ENCODE measurements at places on chromosomes 12 and 14.

DNA sequence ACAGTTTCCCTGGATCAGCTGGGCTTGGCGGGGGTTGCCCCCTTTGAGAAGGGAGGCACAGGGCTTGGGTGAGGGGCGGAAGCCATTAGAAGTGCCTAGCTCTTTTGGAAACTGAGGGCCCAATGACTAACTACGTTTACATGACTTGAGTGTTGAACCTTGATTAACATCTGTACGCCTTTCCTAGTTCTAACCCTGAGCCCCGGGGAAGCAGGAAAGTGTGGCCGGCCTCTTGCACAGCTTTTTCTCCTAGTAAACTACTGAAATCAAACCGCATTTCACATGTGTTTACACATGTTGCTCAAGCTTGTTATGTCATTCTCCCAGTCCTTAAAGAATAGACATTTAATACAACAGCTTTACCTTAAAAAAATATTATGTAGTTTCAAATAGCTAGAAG lies 1356.4 kb upstream of the TMEM132C start:
- no peak for DNase-seq

DNA sequence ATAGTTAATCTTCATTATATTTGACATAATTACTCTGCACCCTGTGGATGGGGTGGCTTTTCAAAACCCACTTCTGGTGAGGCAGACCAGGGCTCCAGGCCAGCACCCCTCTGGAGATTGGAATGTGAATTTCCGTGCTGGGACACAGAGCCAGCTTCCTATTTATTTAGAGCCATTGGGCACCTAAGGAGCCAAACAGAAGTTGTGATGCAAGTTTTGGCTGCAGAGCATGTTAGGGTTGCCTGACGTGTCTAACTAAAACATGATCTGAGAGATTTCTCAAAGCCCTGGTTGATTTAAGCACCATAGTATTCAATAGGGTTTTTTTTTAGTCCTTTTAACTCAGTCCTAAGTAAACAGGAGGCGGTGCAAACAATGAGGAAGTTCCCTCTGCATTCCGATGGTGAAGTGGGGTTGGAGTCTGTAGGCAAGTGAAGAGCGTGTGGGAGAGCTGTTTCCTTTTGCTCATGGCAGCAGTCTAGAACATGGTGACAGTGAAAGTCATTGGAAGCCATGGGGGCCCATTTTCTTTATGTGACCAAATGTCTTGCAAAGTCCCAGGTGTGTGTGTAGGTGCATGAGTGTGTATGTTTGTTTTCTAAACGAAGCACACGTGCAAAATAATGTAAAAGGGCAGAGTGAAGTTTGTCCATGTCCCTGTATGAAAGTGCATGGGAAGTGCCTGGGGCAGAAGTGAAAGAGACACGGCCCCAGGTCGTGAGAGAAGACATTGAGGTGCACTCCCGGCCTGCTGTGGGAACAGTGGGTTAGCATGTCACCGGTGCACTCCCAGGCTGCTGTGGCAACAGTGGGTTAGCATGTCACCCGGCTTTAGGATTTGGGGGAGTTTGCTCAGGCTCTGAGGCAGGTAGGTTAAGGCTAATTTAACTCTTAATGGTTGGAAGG lies 117.7 kb downstream of the PRKCH start:
- no peak for DNase-seq

DNA sequence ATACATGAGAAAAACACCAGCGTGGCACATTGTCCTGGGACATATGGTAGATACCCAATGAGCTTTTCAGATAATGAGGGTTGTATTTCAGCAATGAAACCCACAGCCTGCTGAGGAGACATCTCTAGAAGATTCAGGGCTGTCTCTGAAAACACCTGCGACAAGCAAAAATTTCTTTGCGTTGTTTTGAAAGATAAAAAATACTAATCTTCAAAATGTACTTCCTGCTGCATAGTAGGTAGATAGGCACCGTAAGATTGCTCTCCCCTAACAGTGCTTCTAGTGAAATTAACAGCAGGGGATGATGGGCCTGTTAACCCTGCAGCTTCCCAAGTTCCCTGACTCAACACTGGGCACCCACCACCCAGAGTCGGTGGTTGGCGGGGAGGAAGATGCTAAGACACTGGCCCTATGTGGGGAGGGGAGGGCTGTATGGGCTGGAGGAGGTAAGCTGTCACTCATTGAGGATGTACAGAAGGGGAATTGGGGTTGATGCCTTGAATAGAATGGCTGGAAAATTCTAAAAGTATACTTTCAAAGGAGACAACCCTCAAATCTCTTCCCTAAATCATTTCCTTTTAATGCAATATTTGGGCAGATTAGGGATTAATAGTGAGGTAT lies 20.0 kb downstream of the ZFP36L1 start:
- DNase-seq = no peak

DNA sequence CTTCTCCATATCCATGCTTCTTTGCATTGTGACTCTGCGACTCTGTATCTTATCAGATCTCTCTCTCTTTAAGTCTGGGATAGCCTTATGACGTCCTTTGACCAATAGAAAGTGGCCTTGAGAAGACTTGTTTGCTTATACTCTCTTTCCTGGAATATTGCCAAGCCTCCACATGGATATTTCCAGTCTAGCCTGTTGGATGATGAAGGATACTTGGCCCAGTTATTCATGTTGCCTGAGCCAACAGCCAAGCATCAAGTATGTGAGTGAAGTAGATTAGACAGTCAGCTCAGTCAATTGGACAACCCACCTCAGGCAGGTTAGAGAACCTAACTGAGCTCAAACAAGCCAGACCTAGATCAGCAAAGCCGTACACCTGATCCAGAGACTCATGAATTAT lies 864.2 kb upstream of the MGAT4C start:
- no peak for DNase-seq

DNA sequence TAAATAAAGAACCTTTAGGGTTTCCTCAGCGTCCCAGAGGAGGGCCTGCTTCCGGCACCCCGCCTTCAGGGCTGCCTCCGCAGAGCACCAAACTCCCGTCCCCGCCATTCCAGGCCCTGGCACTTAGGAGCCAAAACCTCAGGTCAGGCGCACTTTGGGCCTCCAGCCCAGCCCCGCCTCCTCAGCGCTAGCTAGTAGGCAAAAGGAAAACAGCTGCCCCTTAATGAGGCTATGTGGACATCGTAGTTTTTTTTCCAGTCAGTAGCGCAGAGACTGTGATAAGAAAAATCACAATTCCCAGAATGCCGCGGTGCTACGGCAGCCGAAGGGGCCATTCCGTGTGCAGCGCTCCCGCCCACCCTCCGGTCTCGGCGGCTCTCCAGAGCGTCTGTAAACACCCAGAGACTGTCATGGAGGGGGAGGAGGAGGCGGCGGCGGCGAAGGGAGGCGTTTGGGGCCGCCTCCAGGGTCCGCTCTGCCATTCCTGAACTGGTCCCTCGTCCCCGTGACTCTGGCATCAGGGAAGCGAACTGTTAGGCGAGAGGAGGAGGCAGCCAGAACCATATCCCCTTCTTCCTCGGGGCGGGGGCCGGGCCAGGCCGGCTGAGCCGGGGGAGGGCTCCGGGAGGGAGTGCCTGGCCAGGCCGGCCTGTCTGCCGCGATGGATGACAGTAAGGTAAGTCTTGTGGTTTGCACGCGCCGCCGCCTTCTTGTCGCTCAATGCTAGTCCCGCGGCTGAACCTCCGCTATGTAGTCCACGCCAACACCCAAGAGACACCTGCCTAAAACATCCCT lies at the start of gene CREBL2:
CREBL2 (plus strand) TSS at position 365 of the 795 bp plus-strand sequence; CDS start at position 662, 297 bp downstream.
- peak; percentile 53 for DNase-seq

- no peak for DNase-seq
Observed at GRCh38 chr14:80678436-80678835, 263.1 kb downstream of the CEP128 start.

DNA sequence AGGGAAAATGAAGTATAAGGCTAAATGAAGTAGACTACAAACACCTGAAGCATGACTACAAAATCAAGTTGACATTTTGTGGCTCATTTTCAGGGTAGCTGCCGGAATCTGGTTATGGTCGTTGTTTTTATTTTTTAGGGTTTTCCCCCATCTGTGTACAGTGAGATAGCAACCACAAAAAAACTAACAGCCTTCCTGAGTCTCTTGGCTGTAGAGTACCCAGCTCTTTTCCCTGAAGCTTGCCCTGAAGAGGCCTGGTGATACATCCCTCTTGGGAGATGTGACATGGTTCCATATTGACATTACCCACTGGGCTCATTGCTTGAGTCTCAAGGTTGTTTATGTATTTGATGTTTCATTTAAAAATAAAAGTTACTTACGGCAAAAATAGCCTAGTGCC lies 424.0 kb downstream of the ZFP36L1 start:
- DNase-seq = no peak

DNA sequence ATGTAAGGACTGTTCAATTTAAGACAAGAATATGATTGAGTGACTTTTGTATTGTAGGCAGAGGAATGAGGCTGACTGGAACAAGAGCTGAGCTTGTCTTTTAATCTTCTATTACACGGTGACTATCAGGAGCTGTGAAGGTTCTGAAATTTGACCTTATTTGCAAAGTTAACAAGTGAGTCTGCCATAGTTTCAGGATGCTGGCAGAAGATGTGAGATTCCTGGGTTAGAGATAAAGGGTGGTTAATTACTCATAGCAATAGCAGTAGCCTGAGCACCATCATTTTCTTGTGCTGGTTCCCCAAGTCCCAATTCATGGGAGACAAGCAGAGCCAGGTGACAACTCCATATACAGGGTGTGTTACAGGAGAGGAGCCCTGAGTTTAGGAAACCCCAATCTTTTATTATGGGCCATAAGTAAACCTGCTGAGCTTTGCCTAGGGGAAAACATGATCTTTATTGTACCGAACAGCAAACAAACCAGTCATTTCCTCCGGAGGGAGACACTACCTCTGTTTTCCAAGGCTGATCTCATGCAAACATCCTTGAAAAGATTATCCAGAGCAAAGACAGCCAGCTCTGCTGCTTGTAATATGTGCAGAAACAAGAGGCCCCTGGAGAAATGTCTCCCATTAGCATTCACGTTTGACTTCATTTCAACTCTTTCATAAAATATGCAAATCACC lies 51.7 kb upstream of the DDX11 start:
- DNase-seq = no peak

DNA sequence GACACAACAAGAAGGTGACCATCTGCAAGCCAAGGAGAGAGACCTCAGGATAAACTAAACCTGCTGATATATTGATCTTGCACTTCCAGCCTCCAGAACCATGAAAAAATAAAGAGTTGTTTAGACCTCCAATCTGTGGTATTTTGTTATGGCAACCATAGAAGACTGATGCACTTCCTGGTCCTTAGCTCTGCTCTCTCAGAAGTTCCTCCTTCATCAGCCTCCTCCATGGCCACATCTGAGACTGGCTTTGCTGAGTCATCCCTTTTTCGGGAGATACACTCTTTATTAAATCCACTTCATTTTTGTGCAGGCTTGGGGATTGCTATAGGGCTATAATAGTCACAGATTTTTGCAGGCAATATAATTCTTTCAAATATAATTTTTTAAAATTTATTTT lies 89.6 kb upstream of the ATF7IP start:
- no peak for DNase-seq

DNA sequence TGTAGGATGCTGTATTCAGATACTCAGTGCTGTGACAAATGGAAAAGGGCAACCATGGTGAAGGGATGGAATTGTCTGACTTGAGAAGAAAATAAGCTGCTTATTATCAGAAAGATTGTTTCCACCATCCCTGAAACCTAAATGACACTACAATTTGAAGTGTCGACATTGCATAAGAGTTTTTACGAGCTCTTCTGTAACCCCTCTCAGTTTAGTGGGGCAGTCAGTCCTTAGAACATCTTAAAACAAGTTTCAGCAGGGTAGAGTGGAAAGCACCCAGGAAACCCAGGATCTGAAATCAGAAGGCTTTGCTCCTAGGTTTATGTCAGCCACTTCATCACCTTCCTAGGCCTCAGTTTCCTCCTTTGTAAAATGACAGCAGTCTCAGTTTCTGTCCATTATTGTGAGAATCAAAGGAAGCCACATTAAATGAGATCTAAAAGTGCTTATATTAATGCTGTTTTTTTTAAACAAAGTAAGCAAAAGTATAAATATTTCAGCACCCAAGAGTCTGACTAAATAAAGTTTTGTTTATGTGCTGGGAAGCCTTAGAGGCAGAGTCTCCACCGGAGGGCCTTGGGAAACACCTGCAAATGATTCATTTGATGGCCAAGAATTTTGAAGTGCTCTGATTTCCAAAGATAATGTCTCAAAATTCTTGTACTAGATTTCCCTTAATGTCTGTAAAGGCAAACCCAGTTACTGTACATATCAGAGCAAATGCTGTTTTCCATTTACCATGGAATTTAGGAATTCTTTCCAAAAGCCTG lies 1.8 kb downstream of the IFT43 start:
- DNase-seq = no peak

GRCh38 chr12:76813265-76813664 lies 49.4 kb downstream of the ZDHHC17 start:
- DNase-seq = no peak

DNA sequence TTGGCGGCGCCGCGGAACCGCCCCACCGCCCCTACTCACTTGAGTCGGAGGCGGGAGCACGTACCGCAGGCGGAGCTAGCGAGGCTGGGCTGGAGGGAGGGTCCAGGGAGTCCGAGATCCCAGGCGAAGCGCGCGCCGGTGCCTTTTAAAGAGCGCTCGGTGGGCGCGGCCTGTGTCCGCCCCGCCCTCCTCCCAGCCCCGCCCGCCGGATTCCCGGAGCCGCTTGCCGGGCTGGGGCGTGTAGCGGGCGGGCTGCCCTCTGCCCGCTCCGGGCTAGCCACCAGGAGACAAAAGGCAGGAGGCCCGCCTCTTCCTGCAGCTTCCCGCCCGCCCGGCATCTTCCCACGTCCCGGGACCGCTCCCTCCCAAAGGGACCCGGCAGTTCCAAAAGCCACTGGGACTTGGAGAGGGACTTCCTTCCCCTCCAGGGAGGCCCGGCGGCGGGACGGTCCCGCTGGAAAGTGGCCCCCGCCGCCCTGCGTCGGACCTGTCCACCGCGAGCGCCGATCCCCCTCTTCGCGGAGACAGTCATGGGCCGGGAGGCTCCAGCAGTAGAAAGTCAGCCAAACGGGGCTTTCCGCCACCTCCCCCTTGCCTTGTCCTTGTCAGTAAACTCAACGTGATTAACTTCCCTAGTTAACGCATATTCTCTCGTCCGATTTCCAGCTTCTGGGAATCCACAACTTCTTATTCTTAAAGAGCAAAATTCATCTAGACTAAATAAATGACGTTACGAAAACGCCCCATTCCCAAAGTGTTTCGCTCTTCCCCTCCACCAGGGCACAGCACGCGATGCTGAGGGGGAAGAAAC lies at the start of gene CSRP2:
CSRP2 (minus strand) TSS at position 121 of the 811 bp plus-strand sequence. CDS start 12,759 bp downstream, outside the sequence.
- peak; percentile 51 for DNase-seq

- DNase-seq = no peak
Observed at GRCh38 chr14:35543006-35543405, 9.0 kb downstream of the INSM2 start.

DNA sequence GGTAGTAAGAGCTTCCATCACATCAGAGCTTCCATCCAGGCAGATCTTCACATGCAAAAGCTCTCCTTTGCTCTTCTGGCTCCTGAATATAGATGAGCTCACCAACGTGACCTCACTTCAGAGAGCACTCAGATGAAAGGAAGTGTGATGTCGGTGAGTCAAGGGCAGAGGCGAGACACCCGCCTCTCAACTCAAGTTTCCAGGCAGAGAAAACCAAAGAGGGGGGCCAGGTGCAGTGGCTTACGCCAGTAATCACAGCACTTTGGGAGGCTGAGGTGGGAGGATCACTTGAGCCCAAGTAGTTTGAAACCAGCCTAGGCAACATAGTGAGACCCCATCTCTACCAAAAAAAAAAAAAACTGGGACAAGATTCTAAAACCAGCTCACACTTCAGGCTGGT lies 126.9 kb downstream of the DUSP6 start:
- DNase-seq = no peak

GRCh38 chr12:127620735-127621355 lies 646.1 kb upstream of the TMEM132C start:
- DNase-seq = no peak
